ENCODE measurements at places on chromosomes 5 and 9.

DNA sequence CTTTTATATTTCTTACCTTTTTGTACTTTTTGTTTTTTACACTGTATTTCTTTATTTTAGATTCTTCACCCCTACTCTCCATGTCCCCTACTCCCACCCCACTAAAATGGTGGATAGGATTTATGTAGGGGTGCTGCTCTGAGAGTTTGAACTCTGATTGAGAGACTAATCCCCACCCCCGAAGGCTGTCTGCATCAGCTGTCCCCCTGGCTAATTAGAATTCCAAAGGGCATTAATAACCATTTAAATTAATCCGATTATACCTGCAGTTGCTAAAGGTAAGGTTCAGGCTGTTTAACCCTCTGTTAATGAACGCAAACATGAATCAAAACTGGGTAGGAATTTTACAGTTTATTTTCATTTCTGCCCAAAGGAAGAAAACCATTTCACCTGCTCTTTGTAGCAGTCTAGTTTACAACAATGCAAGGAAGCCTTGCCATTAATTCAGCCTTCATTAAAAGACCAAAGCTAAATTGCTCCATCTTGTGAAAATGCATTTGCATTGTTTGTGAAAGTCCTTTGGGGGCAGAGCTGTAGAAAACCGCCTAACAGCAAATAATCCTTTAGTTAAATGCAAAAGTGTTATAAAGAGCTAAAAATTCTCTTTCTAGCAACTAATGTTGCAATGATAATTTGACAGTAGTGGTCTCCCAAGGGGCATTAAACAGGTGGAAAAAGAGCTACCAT is 71.2 kb downstream of the ZCCHC7 start:
- DNase-seq, result no peak

GRCh38 chr5:44807269-44807668 is 1.5 kb upstream of the MRPS30 start:
- peak; percentile 7 for DNase-seq

DNA sequence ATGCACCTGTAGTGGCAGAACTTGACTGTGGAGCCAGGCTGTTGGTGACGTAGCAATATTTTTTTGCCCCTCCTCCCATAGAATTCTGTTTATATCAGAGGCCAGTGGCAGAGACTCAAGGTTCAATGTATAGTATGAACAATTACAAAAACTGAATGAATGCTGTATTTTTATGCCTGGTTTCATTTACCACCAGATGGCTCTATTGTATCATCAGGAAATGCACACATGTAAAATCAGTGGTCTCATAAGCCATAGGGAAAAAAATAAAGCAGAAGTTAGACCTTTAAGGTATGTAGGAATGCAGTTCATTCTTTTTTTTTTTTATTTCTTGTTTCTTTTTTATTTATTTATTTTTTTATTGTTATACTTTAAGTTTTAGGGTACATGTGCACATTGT is 43.6 kb downstream of the CCDC192 start:
- DNase-seq, result peak; percentile 1

DNA sequence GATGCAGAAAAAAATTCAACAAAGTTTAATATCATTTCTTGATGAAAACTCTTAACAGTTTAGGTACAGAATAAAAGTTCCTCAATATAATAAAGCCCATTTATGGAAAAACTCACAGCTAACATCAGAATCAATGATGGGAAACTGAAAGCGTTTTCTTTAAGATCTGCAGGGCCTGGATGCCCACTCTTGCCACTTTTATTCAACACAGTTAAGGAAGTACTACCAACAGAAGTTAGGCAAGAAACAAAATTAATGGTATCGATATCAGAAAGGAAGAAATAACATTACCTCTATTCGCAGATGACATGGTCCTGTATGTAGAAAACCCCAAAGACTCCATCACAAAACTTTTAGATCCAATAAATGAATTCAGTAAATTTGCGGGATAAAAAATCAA is 542.4 kb upstream of the RGMB start:
- DNase-seq, result no peak

DNA sequence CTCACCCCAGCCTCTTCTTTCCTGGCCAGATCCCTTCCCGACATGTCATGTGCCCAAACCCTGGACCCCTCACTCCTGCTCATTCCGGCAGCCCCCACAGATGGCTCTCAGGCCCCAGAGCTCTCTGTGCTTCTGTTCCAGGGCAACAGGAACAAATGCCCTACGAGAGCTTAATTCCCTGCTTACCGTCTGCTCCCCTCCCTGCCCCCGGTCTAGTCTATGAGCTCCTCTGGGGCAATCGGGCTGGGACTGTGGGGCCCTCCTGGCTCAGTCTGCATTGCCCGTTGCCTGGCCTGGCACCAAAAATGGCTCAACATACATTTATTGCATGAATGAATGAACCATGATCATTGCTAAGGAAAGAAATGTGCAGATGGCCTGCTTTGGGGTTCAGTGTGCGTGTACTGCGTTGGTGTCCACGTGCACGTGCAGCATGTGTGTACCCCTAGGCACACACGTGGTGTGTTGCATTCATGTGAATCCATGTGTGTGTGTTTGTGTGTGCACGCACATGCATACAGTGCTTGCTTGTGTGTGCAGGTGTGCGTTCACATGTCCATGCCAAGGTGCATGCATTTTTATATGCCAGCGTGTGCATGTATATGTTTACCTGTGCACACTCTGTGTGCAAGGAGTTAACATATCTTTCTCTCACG is 201.2 kb upstream of the IER5L start:
- DNase-seq, result no peak

GRCh38 chr5:37412515-37412914 is 33.4 kb downstream of the WDR70 start:
- no peak for DNase-seq

DNA sequence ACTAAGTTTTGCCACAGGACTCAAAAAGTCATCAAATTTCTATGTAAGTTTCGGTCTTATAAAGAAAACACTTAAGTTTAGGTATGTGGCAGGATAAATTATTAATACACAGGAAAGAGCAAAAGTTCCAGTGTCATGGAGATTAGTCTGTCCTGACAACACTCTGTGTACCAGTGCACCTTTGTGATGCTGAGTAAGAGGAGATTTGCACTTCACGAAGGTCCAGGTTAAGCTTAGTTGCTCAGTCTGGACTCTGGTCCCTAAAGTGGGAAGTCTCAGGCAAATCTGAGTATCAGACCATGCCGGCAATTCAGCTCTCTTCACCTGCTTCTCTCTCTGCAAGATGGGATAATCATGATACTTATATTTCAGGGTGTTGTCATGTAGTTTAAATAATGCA is 139.5 kb upstream of the RASGRF2 start:
- no peak for DNase-seq

DNA sequence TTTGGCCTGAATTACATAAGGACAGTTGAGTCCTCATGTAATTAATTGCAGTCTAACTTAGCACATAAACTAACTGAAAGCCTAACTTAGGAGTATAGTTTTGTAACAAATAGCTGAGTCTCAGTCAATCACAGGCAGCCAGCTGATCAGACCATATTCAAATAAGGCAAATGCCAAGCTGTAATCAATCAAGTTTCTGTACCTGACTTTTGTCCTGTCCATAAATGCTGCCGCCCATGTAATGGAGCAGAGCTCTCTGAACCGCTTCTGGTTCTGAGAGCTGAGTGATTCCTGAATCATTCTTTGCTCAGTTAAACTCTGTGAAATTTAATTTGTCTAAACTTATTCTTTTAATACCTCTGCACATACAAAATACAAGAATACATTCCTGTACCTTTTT is 104.8 kb downstream of the TSSK1B start:
- DNase-seq, result no peak

GRCh38 chr5:124755565-124755964 is 9.1 kb upstream of the ZNF608 start:
- DNase-seq, result peak; percentile 80

- DNase-seq, result no peak
These were observed 98.5 kb downstream of the ARSB start for GRCh38 chr5:78886341-78887230.

DNA sequence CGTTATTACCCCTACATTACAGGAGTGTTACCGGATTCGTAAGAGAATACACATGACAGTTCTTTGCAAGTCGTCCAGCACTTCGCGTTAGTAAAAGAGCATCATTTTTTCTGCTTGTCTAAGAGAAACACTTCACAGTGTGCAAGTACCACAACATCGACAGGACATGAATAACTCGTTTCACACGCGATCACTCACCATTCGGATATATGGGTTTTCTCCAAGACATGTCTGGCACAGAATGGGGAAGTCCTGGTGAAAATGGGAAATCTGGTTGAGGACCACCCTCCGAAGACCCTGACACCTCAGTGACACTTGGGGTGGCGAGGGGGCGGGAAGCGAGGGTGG is 642 bp downstream of the RBM22 start:
- DNase-seq, result no peak

DNA sequence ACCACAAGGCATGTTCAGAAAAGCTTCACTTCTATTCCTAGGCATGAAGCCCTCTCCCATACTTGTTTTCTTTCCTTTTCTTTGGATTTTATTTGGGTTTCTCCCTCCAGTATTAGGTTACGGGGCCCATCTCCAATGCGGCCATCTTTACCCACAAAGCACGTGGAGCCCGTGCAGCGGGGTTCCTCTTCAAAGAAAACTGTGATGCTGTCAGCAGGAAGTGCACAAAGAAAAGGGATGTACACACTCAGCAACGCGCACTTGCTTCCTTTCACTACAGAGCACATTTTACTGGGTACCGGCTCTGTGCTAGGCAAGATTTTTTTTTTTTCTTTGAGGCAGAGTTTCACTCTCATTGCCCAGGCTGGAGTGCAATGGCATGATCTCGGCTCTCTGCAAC is 106.6 kb downstream of the COL23A1 start:
- DNase-seq, result no peak

- peak; percentile 95 for DNase-seq
These were observed 109.3 kb upstream of the IFNE start for GRCh38 chr9:21591221-21592062.

DNA sequence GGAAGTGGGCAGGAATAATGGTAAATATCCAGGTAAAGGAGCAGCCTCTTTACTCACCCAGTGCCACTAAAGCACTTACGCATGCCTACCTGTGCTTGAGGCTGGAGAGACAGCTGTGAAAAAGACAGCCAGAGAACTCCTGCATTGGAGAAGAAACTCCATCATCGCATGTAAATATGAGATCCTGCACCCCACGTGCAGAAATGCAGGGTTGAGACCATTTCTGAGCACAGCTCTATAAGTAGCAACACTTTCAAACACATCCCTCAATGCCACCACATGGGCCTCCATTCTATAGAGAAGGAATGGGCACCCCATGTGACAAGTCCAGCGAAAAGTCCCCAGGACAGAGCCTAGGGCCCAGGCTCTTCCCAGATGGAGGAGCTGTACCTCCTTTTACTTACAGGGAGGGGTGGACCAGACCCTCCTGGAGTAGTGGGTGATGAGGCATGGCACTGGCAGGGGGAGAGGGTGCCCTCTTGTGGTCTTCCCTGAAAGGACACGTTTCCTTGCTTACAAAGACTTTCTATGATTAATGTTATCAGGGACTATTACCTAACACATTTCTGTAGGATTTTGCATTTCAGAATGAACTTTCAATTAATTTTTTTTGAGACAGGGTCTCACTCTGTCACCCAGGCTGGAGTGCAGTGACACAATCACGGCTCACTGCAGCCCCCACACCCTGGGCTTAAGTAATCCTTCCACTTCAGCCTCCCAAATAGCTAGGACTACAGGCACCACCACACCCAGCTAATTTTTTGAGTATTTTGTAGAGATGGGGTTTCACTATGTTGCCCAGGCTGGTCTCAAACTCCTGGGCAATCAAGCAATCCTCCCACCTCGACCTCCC is 55.3 kb upstream of the IL17B start:
- peak; percentile 47 for DNase-seq

- DNase-seq, result no peak
These were observed 103.5 kb upstream of the COL5A1 start for GRCh38 chr9:134537951-134538641.

GRCh38 chr9:26142201-26142600 is 464.0 kb upstream of the TUSC1 start:
- no peak for DNase-seq

- DNase-seq, result no peak
These were observed 19.6 kb downstream of the CYFIP2 start for GRCh38 chr5:157285310-157286035.

DNA sequence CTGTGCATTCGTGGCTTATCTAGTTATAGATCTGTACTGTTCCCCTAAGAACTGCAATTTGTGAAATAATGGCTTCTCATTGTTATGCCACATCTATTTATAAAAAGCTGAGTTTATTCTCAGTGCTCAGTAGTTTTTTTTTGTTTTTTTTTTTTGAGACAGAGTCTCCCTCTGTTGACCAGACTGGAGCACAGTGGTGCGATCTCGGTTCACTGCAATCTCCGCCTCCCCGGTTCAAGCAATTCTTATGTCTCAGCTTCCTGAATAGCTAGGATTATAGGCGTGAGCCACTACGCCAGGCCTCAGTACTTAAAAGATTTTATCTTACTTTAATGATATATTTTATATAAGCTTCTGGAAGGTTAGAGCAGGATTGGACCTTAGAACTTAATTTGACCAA is 19.0 kb downstream of the SEC61B start:
- DNase-seq, result no peak

- DNase-seq, result no peak
These were observed 11.9 kb downstream of the MSX2 start for GRCh38 chr5:174736331-174736721.

DNA sequence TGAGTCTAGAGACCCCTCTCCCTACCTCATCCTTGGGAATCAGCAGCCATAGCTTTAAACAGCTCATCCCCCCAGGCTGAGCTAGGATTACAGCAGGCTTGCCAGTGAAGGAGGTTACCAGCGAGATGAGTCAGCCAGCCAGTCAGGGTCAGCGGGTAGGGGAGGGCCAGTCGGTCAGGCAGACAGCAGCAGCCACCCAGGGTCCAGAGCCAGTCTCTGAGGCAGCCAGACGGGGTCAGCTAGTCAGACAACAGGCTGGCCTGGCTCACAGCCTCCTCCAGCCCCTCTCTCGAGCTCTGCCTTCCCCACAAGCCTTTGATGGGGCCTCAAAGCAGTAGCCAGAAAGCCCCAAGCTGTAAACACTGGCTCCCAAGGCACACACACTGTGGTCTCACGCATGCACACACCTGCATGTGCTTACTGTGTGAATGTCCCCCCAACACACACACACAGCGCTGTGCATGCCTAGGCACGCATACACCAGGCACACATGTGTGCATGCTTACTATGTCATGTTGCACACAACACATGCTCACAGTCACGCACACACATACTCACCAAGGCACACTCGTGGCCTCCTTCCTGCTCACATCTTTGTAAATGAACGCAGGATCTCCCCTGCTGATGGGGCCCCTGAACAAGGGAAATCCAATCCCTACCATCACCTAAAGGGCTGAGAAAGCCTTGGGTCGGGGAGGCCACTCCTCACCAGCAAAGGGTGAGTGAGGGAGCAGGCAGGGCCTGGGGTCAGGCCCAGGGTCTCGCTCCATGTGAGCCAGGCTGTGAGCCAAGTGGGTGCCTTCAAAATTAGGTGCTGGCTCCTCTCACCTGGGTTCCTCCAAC is 28.2 kb upstream of the CPLX2 start:
- DNase-seq, result peak; percentile 79

- no peak for DNase-seq
These were observed 11.1 kb upstream of the CDC42SE2 start for GRCh38 chr5:131252824-131253171.

- DNase-seq, result peak; percentile 65
These were observed 181.3 kb upstream of the ZNF608 start for GRCh38 chr5:124927735-124928134.

- DNase-seq, result no peak
These were observed 109.8 kb downstream of the GIN1 start for GRCh38 chr5:103010168-103010567.

GRCh38 chr9:110835404-110835803 is 166.8 kb downstream of the MUSK start:
- DNase-seq, result peak; percentile 89
